ENCODE measurements at places on chromosomes 1 and 21.

- DNase-seq: no peak
These were observed 647 bp downstream of the TSEN15 start for GRCh38 chr1:184052194-184052559.

- DNase-seq: no peak
These were observed 1.6 kb upstream of the CDC14A start for GRCh38 chr1:100350787-100351094.

GRCh38 chr1:163300568-163300967 lies 21.2 kb upstream of the NUF2 start:
- DNase-seq: no peak

- no peak for DNase-seq
These were observed 35.5 kb upstream of the RUNX3 start for GRCh38 chr1:24965571-24965930.

GRCh38 chr1:21716169-21716568 lies 47.0 kb upstream of the RAP1GAP start:
- DNase-seq: no peak

- no peak for DNase-seq
These were observed 51.2 kb downstream of the DIP2A start for GRCh38 chr21:46509741-46510502.

DNA sequence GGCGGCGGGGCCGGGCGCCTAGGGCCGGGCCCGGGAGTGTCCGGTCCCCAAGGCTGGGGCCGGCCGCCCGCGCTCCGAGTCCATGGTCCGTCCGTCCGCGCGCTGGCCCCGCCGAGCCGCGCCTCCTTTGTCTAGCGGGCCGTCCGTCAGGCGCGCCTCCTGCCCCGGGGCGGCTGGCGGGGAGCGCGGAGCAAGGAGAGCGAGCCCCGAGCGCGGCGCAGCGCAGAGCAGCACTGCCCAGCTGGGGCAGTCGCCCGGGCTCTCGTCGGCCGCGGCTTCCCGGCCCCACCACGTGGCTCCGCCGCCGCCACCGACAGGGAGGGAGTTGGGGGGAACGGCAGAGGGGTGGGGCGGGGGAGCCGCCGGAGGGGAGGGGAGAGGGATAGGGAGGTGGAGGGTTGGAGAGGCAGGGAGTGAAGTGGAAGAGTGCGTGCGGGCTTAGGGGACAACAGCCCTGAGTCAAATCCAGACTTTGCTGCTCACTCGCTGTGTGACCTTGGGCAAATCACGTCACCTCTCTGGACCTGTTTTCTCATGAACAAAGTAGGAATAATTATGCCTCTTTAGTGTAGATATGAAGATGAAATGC lies at the start of gene NKAIN1:
Gene NKAIN1 (minus strand): TSS at position 235 of the 589 bp plus-strand sequence. CDS start 340 bp downstream, outside the sequence.
- no peak for DNase-seq

DNA sequence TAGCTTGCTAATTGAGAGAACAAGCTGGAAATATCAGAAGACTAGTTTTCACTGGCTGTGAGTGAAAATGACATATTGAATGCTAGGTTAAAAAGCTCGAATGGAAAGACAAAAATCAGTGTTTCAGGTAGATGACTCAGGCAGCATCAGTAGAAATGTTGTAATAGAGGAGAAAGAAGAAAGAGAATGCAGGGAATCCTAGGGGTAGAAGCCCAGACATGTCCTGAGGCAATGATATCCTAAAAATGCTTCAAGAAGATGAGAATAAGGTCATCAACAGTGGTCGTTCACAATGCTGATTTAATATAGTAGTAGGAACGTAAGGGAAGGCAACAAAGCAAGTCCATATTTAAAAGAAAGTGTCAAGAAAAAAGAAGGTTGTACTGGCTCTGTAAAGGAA lies 96.7 kb upstream of the HP1BP3 start:
- no peak for DNase-seq

- DNase-seq: no peak
These were observed 58.8 kb upstream of the AJAP1 start for GRCh38 chr1:4595341-4596225.

DNA sequence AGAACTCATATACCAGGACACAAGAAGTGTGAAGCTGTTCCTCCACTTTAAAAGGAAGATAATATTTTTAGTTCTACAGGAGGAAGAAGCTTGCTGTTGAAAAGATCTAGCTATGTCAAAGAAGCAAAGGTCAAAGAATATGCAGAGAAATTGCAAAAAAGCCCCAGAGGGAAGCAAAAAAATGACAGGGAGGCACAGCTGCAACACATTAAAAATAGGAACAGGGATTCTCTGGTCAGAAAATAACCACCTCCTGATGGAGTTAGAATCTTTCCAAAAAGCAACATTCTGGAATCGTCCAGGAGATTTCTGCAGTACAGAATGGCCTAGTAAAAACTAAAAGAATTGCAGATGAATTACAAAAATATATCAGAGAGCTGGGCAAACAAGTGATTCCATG lies 238.9 kb upstream of the PRMT6 start:
- no peak for DNase-seq

- peak; percentile 72 for DNase-seq
These were observed 18.7 kb upstream of the AK2 start for GRCh38 chr1:33055210-33056008.

GRCh38 chr1:61887931-61888564 lies 145.8 kb downstream of the PATJ start:
- no peak for DNase-seq

DNA sequence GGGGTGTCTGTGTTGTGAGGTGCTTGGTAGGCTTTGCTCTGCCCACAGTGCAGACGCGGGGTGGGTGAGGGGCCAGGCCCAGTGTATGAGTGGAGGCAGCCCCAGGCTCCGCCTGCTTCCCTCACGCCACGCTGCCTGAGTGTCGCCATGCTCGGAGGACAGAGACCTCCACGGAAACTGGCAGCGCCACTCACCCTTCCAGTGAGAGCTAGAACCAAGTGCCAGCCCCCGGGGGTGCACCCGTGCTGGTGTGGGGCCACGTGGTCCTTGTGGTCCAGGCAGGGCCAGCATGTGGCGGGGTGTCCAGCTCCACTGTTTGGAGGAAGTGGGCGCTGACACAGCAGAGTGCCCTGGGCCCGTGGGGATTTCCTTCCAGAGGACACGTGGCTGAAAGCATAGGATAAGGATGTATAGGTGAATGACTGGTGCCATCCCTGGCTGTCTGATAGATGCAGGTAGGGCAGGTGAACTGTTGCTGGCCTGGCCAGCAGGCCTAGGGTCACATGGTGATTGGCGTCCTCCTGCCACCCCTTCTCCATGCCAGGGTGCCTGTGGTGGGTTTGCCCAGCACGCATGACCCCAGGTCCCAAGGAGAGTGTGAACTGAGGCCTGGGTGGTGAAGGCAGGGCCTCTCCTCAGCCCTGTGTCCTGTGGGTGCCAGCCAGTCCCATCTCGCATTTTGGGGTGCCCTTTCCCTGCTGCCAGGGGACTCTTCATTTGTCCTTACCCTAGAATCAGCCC lies 3.8 kb downstream of the LRRC3 start:
- no peak for DNase-seq

DNA sequence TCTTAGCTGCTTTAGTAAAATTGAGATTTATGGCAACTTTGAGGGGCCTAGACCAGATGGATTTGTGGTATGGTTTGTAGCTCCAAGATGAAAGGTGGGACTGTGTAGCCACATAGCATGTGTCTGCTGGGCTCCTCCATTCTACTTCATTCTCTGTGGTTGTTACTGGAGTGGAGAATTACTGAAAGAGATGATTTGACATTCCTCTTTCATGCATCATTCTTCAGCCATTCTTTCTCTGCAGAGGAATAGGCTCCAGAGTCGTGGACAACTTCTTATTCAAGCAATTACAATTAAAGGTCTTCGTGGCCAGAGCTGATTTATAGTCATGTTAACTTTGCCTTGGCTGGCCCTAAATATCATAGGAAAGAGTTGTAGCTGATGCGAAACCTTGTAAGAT lies 328.9 kb downstream of the PAPPA2 start:
- no peak for DNase-seq

GRCh38 chr1:28176492-28177470 lies at the start of gene PTAFR:
PTAFR (minus strand) TSS chr1:28176690; CDS start chr1:28151021, 25,669 bp downstream.
- DNase-seq: no peak

GRCh38 chr21:45019076-45019886 lies 55.1 kb upstream of the ADARB1 start:
- DNase-seq: no peak

GRCh38 chr1:2501041-2501819 lies 25.1 kb downstream of the PLCH2 start:
- DNase-seq: no peak

GRCh38 chr1:25796811-25797458 lies 3.1 kb upstream of the SELENON start:
- DNase-seq: no peak

Measured in AG09319 (cell line).